NCI-H1436 treated with DMSO at 0.1 percent for 48 hours (cell line): ENCODE measurements at places on chromosomes 2 and 18.

DNA sequence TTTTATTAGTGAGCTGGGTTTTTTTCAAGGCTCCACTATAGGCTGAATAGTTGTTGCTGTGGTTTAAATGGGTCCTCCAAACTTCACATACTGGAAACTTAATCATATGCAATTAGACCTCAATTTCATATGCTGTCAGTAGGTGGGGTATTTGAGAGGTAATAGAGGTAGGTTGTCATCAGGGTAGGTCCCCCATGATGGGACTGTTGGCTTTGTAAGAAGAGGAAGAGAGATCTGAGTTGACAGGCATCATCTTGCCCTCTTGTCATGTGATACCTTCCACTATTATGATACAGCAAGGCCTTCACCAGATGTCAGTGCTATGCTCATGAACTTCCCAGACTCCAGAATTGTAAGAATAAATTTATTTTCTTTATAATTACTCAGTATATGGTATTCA is 819.4 kb downstream of the LRP1B start:
- DNase-seq: no peak

DNA sequence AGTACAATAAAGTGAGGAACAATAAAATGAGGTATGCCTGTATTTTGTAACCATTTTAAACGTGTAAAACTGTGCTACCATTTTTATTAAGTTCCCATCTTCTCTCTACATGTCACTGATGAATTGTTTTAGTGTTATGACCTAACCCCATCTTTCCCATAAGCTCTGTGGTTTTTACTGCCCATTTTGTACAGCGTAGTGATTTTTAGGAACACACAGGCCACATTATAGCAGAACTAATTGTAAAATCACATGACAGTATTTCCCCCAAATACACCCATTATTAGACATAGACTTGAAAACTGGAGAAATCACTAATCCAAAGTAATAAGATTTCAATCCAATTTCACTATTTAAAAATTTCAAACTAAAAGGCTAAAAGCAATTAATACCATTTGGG is 130.7 kb downstream of the TMEM247 start:
- no peak for DNase-seq

- no peak for DNase-seq
Measured at GRCh38 chr18:70165936-70166335, 39.6 kb downstream of the RTTN start.

DNA sequence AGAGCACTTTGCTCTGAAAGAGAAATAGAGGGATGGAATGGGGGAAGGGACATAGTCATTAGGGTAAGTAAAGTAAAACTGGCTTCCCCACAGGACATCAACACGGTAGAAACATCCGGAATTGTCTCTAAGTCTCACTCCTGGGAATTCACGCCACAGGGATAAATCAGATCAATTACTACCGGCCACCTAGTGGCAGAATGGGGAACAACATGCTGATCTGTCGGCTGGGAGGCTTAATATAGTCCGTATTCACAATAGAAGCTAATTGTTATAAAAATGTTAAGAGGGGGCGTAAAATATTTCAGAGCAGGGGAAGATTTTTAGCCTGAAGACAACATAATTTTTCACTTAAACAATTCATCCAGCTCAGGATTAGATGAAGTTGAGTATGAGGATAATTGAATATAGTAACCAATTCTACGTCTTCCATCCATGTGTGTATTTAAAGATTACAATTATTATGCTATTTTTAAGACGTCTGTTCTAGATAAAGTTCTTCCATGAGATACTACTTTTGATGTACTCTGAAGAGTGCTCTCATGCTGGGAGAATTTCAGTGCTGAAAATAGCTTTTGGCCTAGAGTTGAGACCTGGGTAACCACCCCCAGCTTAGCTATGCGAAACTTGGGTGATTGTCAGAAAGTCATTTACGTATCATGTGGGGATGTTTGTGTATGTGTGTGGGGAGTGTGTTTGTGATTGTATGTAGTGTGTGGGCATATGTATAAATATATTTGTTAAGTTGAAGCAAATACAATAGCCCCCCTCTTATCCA is 65.7 kb downstream of the LRRTM1 start:
- no peak for DNase-seq

- no peak for DNase-seq
Measured at GRCh38 chr2:15159751-15160177, 401.4 kb downstream of the NBAS start.

- DNase-seq: no peak
Measured at GRCh38 chr18:9779630-9780029, 71.5 kb downstream of the RAB31 start.

GRCh38 chr18:23291456-23292205 is 156.3 kb downstream of the CABLES1 start:
- no peak for DNase-seq

GRCh38 chr2:235300368-235301201 is 193.3 kb upstream of the AGAP1 start:
- DNase-seq: no peak

DNA sequence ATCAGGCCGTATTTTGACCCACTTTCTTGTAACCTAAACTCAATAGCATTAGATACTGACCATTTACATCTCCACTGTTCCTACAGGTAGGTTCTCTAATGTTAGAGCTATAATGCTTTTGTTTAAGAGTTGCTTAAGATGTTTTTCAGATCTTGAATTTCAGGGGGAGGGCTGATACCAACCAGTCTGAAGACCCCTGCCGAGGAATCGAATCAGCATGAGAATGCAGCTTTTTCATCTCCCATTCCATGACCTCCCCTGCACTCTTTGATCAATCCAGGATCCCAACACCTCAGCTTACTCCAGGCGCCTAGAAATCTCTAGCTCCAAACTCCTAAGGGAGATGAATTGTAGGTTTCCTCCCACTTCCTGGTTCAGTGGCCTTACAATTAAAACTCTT is 120.5 kb upstream of the MC4R start:
- no peak for DNase-seq

DNA sequence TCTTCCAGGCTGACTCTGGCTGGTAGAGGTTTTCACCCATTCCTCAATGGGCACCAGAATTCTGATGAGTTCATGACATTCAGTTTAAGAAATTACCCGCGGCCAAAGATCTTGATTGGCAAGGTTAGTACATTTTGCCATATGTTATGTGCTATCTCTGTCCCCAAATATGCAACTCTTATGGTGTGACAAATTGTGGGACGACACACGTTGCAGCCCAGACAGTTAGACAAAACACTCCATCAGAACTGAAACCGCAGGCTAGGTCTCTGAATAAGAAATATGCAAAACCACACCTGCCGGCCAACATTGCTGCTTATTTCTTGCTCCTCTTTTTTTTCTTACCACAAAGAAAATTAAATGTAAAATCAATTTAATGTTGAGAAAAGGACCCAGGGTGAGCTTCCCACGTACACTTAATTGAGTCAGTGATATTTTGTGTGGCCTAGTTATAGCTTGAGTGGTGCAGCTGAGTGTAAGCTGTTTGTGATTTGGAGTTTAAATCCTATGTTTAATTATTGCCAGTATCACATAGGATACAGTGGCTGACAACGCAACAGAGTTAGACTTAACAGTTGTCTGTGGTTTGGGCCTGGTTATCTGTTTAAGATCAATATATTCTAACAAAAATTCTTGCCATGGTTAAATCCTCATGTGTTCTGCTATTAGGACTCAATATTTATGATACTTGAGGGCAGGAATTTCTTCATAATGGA is 35.7 kb upstream of the LTBP1 start:
- DNase-seq: no peak

DNA sequence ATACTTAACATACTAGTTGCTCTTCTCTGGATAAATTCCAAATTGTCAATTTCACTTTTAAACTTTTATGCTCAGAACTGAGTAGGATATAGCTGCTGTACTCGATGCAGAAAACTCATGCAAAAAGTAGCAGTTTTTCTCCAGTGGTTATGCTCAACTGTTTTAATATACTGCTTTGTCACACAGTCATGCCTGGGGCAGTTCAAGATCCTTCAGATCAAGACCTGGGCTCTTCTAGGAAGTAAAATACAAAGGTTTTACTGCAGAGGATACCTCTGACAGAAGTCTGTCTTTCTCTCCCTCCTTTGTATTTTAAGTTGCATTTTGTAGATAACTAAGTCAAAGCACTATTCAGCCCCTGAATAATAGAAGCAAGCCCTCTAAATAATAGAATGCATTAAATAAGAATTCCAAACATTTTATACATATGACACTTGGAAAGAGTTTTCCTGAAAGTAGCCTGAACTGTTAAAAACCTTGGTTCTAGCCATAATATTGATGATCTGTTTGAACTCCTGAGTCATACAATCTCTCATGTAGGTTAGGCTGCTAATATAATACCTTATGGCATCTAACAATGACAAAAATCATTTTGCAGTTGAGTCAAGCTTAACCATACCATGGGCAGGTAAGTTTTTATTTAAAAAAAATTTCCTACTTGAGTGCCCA is 183.3 kb upstream of the TRIB2 start:
- DNase-seq: no peak

DNA sequence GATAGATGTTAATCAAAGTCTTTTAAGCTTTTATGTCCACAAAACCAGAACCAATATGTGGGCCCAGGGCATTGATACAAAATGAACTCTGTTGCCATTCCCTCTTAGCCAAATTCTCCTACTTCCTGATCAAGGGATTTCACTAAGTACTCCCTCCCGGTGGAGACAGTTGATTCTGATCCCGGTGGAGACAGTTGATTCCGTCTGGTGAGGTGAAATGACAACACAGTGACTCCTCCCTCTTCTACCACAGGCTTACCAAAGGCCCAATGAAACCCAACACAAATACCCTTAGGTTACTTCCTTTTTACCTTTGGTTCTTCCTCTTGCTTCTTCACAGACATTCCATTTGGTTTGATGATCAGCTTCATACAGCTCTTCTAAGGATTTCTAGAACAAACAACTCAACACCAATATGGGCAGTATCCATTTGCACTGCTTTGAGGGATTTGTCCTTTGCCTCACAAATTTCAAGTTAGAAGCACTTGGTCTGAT is 153.8 kb downstream of the IKZF2 start:
- no peak for DNase-seq

- no peak for DNase-seq
Measured at GRCh38 chr2:184527058-184527457, 71.3 kb upstream of the ZNF804A start.

GRCh38 chr2:223095207-223095606 is 43.2 kb downstream of the KCNE4 start:
- no peak for DNase-seq

GRCh38 chr2:131425231-131425941 is 50.5 kb upstream of the TUBA3D start:
- DNase-seq: no peak

GRCh38 chr2:28702415-28702861 is 49.2 kb upstream of the PPP1CB start:
- no peak for DNase-seq

DNA sequence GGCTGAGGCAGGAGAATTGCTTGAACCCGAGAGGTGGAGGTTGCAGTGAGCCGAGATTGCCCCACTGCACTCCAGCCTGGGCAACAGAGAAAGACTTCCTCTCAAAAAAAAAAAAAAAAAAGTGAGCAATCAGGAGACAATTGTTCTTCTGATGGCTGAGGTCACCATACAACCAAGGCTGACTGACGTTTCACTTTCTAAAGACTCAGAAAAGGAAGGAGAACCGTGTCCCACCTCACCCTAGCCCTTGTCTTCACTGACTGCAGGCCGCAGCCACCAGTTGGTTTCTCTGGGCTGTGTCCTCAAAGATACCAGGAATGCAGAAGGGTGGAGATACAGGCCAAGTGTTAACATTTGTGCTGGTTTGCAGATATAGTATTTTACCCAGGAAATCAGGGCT is 7.7 kb upstream of the SLC35F6 start:
- no peak for DNase-seq

GRCh38 chr2:239339241-239339640 is 61.6 kb downstream of the HDAC4 start:
- no peak for DNase-seq

DNA sequence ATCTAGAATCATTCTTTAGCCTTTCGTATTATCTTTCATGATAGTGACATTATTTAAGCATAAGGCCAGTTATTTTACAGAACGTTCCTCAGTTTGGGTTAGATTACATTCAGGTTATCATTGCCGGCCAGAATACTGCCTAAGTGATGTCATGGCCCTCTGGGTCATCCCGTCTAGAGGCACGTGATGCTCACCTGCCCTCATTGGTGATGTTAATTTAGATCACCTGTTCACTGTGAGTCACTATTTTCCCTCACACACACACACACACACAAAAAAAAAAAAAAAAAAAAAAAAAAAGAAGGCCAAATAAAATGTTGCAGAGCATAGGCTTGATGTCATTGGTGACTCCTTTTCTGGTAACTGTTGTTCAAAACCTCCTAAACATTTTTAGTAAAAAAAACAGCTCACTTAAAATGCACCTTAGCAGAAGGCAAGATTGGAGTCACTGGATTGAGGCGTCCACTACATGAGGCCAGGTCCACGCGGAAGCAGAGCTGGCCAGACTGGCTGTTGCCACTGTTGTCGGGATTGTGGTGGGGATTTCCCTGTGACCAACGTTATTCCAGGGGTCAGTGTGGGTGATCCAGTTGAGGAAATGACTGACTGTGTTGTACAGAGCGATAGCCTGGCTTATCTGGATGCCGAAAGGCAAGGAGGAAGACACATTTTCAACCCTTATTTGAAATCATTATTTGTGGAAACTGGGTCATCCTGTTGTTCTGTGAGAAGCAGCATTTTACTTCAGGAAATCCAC is 52.1 kb upstream of the CNGA3 start:
- no peak for DNase-seq

DNA sequence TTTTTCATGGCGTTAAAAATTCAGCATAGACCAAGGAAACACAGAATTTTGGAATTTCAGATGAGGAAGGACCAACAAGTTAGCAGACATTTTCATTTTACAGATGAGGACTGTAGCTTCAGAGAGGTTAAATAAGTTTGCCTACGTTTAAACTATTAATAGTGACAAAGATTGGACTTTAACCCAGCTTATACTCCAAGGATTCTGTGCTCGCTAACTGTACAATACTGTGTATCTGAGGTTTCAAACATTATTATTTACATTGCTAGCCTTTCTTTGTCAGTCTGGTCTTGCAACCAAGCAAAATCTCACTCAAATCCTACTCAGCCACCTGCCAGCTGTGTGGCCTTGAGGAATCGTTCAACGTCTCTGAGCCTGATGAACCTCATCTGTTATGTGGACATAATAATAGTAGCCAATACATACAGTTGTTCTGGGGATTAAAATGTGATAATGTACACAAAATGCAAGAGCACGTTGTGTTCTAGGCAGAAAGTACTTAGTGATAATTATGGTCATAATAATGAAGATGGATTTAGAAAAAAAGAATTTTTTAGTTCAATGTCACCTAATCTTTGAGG is 462.4 kb upstream of the TRIB2 start:
- no peak for DNase-seq

DNA sequence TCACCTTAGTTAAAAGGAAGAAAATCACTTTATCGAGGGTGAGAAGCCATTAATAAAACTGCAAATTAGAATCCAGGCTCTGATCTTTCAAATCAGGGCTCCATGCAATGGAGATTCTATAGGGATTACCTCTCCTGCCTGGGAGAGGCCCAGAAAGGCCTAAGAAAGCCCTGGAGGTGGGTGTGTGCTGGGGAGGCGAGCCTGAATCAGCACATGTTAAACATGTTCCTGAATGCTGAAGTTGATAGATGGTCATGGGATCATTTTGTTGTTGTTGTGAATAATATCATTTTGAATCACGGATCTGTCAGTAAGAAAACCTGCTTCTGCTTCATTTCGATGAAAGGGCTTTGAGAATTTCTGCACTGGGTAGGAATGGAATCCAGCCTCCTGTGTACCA is 254.3 kb downstream of the ACKR3 start:
- DNase-seq: no peak

- no peak for DNase-seq
Measured at GRCh38 chr2:222747526-222748160, 76.2 kb downstream of the MOGAT1 start.
